Progenitor cell of endocrine pancreas (in vitro differentiated cells): ENCODE measurements at places on chromosomes 6 and 20. TPM values are rescaled to one million over a fixed set of nuclear protein-coding genes. Genes with fewer than 3 reads are reported as not detected.

The SLC16A10 gene
- 7.0 and 8.1 TPM in 2 replicates for total RNA-seq

The MATN4 gene
- total RNA-seq = 0.20 TPM in 1 of 2 replicates, not detected in the other

The PCED1A gene
- total RNA-seq = 81.1 and 89.2 TPM in 2 replicates

The PGC gene
- total RNA-seq = not detected in 2 replicates

- H3K4me1 ChIP-seq = peaks cover 12% of the 10 kb centered on the region
- H3K36me3 ChIP-seq = peaks cover 4% of the 10 kb centered on the region
- DNase-seq = no peak
- no peak overlapping the region for H3K27ac ChIP-seq
- no peak overlapping the region for H3K4me3 ChIP-seq
Observed at GRCh38 chr6:16547587-16547986, 213.7 kb downstream of the ATXN1 start.

- peaks cover 12% of the 10 kb centered on the region for H3K4me1 ChIP-seq
- peaks cover 26% of the 10 kb centered on the region for H3K36me3 ChIP-seq
- H3K27ac ChIP-seq = no peak overlapping the region
- H3K4me3 ChIP-seq = no peak overlapping the region
Observed at GRCh38 chr20:45810191-45810970, 2.1 kb upstream of the UBE2C start.

DNA sequence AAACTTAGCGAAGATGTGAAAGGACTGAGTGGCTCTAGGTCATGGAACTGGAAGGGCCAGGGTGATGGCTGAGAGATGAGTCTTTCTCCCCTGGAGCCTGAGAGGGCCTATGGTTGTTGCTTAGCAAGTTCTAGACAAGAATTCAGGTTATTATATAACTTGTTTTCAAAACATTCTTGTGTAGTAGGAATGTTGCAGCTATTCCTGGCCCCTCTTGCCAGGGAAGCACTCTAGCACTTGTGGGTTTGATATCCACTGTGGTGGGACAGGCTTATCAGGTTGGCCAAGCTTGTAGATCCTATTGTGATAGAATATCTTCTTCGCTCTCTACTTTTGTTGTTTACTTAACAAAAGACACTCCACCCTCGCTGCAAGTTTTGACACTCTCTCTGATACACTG, 211.8 kb upstream of the CITED2 start:
- no peaks in the 10 kb centered on the region for H3K36me3 ChIP-seq
- no peaks in the 10 kb centered on the region for H3K27me3 ChIP-seq
- no peak overlapping the region for H3K27ac ChIP-seq
- no peak for DNase-seq

- DNase-seq = no peak
- no peak overlapping the region for H3K27ac ChIP-seq
- no peak overlapping the region for H3K4me3 ChIP-seq
- no peaks in the 10 kb centered on the region for H3K36me3 ChIP-seq
Observed at GRCh38 chr6:72464791-72465691, 156.8 kb upstream of the KCNQ5 start.

GRCh38 chr6:11214084-11214833, 18.2 kb downstream of the NEDD9 start:
- H3K36me3 ChIP-seq = peaks cover 19% of the 10 kb centered on the region
- H3K4me3 ChIP-seq = no peak overlapping the region
- peaks cover 13% of the 10 kb centered on the region for H3K27me3 ChIP-seq
- no peak for DNase-seq
- H3K27ac ChIP-seq = no peak overlapping the region
- peaks cover 30% of the 10 kb centered on the region for H3K4me1 ChIP-seq

DNA sequence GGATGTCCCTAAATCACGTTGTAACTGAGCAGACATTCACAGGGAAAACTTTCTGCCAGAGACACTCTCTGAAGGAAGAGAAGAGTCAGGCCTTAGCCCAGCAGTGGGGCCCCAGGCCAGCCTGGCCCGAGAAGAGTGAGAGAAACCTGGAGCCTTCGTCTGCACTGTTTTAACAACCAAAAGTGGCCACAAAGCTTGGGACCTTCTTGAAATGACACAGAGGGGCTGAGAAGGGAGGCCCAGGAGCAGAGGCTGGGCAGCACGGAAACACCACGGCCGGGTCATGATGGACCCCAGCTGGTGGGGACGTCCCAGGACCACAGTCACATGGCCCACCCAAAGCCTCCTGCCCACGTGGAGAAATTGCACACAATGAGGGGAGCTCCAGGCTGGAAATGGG, 126.8 kb upstream of the THBS2 start:
- no peaks in the 10 kb centered on the region for H3K4me1 ChIP-seq
- H3K27me3 ChIP-seq = peaks cover 8% of the 10 kb centered on the region
- H3K4me3 ChIP-seq = no peak overlapping the region
- DNase-seq = no peak

GRCh38 chr6:16741112-16742016, 19.9 kb downstream of the ATXN1 start:
- no peak overlapping the region for H3K4me3 ChIP-seq
- no peak overlapping the region for H3K27ac ChIP-seq
- no peaks in the 10 kb centered on the region for H3K27me3 ChIP-seq
- H3K4me1 ChIP-seq = peaks cover 32% of the 10 kb centered on the region
- no peak for DNase-seq
